NCI-H1694 (cell line): ENCODE measurements at places on chromosomes 3 and 15.

GRCh38 chr3:147089286-147089685, 317.1 kb downstream of the ZIC4 start:
- peak; percentile 13 for DNase-seq

GRCh38 chr3:46497556-46498265, at the start of gene RTP3:
Gene RTP3 (plus strand): TSS chr3:46497976. CDS start chr3:46498063, 87 bp downstream.
- DNase-seq = no peak

DNA sequence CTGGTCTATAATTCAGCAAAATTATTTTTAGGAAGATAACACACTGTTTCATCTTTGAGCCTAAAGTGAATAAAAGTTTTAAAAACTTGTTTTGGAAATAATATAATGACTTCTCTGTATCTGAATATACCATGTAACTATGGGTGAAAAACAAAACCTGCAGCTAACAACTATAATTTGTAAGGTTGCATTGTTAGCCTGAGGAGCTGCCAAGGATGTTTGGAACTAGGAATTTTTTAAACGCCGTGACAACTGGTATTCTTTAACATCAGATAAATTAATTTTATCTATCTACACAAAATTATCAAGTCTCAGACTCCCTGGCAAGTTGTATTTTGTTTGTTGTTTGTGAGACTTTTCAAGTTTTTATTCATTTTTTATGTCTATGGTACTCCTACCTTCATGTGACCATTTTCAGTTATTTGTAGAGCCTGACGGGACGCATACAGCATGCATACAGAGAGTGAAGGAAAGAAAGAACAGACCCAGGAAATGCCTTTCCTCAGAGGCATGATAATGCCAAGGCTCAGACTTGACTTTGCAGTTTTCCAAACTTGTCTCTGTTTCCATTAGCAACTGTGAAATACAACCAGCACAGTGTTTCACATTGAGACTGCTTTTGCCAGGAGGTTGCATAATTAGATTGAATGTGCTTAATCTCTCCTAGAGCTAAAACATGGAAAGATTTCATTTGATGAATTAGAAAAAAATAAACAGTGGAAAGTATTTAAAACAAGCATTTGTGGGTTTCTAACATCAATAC, 60.8 kb upstream of the ARHGEF26 start:
- DNase-seq = no peak

GRCh38 chr15:39960411-39960810, 26.5 kb downstream of the EIF2AK4 start:
- no peak for DNase-seq

DNA sequence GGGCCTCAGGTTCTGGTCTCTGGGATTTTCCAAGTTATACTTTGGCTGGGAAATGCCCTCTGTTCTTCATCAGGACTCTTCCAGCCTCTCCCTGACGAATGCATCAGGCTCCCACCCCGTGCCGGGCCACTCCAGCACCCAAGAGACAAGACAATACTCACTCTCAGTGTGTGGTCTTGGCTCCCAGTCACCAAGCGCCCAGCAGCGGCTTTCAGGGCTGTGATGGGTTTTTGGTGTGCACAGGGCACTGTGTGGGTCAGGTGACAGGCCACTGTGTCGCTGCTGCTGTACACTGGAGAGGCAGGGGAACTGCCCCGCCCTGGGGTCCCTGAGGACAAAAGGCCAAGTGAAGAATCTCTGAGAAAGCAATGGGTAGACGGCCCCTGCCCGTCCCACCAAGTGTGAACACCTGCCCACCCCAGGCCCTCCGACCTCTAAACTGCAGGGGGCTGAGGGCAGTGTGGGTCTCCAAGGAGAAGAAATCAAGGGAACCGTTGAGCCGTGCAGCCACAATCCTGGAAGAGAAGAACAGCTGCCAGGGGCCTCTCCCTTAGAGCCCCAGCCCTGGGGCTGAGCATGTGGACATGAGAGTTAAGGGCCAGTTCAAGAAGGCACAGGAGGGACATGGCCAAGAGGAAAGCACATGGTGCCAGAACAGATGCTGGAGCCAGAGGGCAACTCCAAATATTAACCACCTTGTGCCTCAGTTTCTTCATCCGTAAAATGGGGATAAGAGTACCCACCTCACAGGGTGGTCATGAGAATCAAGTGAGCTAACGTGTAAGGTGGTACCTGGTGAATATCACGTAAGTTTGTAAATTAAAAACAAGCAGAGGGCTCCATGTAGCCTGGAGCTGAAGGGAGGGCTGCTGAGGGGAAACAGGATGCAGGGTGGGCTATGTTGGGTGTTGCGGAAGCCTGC, 34.1 kb downstream of the PTPN23 start:
- no peak for DNase-seq

- no peak for DNase-seq
These were observed 15.6 kb downstream of the LIMD1 start for GRCh38 chr3:45610119-45610518.

DNA sequence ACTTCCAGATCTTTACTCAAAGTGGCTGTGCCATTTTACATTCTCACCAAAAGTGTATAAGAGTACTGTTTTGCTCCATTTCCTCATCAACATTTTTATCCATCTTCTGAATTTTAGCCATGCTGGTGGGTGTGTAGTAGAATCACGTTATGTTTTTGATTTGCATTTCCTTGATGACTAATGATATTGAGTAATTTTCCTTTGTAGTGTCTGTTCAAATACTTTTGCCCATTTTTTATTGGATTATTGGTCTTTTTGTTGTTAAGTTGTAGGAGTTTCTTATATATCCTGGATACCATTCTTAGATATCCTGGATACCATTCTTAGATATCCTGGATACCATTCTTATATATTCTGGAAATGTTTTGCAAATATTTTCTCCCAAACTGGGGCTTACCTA, 344.9 kb downstream of the LRRC3B start:
- no peak for DNase-seq

- DNase-seq = no peak
These were observed 34.4 kb upstream of the FBN1 start for GRCh38 chr15:48679952-48680351.
